ENCODE measurements at places on chromosomes 3 and 15.

GRCh38 chr3:124584552-124585391, 145.5 kb upstream of the UMPS start:
- DNase-seq = peak; percentile 35

GRCh38 chr3:23619705-23620637, 185.8 kb upstream of the UBE2E1 start:
- DNase-seq = peak; percentile 35

- DNase-seq = no peak
Observed at GRCh38 chr3:139715166-139715565, 37.4 kb upstream of the NMNAT3 start.

DNA sequence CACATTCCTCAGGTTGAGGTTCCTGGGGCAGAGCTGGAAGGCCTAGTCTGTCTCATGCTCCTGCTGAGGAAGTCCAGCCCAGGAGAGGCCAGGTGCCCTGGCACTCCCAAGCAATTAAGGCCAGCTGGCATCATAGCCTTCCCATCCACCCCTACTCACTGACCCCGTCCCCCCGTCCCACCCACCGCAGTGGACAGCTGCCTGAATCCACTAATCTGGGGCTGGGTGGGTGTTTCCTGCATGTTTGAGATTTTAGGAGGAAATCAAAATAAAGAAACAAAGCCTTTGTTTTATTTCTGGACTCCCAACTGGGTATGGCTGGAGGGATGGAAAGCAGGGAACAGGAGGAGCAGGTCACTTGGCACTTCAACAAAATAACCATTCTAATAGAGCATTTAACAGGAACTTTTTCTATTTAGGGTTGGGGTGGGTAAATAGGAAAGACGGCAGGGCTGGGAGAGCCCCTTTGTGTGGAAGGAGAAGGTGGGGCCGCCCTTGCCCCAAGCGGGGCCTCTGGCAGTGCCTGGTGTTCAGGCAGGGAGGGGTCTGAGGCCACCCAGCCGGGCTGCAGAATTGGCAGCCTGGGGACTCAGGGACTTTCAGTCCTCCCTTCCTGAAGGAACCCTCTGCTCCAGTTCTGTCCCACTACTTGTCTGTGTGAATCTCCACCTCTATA, 8.5 kb downstream of the MRAS start:
- no peak for DNase-seq

- no peak for DNase-seq
Observed at GRCh38 chr3:16449369-16449768, 64.1 kb downstream of the RFTN1 start.

GRCh38 chr15:27844018-27844666, 255.0 kb downstream of the OCA2 start:
- peak; percentile 84 for DNase-seq

- no peak for DNase-seq
Observed at GRCh38 chr15:69921626-69922619, 175.8 kb downstream of the TLE3 start.

- peak; percentile 55 for DNase-seq
Observed at GRCh38 chr15:43204016-43204901, 16.6 kb downstream of the EPB42 start.

- DNase-seq = no peak
Observed at GRCh38 chr3:196471551-196471950, 32.0 kb downstream of the RNF168 start.

DNA sequence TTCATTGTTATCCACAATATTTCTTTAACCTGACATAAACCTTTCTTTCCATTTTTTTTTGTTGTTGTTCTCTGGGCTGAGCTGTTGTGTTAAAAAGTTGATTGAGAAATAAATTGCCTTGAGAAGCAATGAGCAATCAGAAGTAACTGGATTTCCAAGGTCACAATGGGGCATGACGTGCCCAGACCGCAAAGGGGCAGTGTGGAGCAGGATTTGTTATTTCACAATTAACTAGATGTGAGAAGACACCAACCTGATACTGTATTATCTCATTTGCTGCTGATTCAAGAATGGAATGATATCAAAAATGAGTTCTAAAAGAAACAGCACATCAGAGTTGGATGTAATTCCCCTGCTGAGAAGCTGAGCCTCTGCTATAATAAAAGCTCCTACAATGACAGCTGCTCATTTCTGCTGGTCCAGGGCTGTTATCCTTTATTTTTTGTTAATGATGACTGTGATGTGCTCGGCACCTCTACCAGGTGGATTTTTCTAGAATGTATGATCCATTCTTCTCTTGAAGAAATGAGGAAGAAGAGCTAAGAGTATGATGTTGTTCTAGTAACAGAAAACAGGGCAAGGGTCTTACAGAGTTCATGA, 28.1 kb downstream of the CPNE4 start:
- peak; percentile 62 for DNase-seq

- no peak for DNase-seq
Observed at GRCh38 chr3:172119266-172119969, 80.0 kb downstream of the FNDC3B start.

DNA sequence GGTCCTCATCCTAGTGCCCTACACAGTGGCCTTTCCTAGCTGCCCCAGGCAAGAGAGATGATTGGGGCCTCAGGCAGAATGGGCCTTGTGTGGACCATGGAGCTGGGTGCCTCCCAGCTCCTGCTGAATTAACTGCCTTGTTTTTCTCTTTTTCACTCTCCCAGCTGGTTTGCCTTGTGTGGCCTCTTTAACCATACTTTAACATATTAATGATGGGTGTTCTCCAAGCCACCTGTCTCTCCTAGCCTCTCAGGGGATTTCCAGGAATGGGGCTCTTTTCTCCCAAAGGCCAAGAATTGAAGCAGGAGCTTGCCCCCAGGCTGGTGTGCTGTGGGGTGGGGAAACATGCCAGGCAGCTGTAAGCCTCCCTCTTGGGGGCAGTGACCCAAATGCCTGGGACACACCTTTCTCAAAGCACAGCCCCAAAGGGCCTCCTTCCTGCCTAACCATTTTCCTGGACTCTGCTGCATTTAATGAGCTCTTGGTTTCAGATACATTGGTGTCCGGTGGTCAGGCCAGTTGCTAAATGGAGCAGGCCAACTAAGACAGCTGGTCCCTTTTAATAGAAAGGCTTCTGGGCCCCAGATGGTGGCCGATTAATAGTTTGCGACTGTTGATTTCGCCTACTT, 5.6 kb downstream of the ALPK3 start:
- no peak for DNase-seq

- no peak for DNase-seq
Observed at GRCh38 chr15:37693926-37694325, 240.5 kb upstream of the TMCO5A start.

Measured in bronchial epithelial cell (primary cell).